ENCODE measurements at places on chromosomes 1 and 21.
A peak's percentile ranks its signal among the peaks of the same experiment; 100 is the strongest.

DNA sequence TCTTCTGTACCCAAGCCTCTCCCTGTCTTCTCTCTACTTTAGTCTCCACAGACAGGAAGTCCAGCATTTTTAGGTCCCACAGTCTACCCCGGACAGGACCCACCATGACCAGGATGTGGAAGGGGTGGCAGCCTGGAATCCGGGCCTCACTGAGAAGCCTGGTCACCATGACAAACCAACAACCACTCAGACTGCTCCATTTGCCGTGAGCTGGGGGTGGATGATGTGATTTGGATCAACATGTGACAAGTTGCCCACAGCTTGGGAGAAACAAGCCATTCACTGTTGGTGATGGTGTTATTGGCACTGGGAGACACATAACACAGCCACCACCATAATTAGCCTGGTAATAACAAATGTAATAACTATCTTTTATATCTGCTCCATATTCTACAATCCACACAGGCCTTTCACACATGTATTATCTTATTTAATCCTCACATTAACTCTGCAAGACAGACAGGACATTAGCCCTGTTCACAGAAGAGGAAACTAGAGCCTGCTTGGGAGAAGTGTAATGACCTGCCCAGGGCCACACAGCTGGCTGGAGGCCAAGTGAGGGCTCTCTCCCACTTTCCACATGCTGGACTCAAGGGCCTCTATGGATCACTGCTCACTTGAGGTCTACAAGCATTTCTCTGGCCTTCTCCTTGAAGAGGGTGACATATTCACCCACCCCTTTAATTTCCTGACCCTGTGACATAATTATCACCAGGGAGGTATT, 22.9 kb downstream of the MEF2D start:
- no peak for DNase-seq

DNA sequence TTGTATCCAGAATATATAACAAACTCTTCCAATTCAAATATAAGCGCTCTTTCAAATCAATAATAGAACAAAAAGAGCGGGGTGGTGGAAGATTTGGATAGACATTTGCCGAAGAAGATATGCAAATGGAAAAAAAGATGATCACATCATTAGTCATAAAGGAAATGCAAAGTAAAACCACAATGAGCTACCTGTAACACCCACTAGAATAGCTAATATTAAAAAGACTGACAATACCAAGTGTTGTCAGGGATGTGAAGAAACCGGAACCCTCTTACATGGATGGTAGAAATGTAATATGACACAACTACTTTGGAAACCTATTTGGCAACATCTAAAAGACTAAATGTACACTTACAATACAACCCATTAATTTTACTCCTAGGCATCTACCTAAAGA, 5.7 kb upstream of the TRAF5 start:
- DNase-seq = no peak

GRCh38 chr1:85936470-85936869, 220.1 kb downstream of the COL24A1 start:
- DNase-seq = no peak

- DNase-seq = no peak
Measured at GRCh38 chr1:119622311-119623192, 25.5 kb downstream of the ZNF697 start.

GRCh38 chr1:181430015-181430885, 53.1 kb upstream of the CACNA1E start:
- no peak for DNase-seq

DNA sequence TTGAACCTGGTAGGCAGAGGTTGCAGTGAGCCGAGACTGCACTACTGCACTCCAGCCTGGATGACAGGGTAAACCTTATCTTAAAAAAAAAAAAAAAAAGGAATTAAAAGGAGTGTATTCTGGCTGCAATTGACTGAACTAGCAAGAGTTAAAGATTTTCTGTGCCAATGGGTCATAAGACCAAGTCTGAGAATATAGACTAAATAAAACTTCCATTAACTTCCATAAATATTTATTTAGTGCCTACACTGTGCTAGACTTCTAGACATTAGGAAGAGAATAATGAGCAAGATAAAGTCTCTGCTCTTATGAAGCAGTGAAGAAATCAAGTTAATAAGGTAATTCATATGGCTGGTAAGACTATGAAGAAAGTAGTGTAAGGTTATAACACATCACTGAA, 27.2 kb downstream of the DPH5 start:
- no peak for DNase-seq

DNA sequence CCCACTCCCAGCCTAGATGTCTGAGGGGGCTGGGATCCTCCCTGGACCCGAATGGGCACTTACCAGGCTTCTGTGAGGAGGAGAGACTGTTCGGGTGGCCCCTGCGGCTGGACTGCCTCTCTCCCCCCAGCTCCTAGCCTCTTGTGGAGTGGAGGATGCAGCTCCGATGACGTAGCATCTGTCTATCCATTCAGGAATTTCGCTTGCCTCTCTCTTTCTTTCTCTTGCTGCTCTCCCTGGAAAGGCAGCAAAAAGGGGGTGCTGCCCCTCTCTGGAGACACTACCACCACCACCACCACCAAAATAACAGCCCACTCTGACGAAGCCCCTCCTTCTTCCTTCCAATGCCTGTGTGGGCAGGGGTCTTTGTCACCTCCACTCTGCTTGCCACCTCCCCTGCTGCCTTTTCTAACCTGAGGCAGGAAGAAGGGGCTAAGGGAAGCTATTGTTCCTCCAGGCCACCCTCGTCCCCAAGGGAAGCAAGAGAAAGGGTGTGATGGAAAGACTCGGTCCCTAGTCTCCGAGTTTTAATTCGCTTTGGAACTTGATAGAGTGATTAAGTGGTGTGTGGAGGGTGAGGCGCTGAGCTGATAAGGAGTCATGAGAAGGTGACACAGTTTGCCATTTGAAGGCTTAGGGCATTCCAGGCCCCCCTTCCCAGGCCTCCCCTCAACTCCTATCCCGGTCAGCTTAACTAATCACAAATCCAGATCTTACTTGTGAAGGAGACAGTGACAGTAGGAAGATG, 60.5 kb downstream of the RHBG start:
- DNase-seq = no peak

DNA sequence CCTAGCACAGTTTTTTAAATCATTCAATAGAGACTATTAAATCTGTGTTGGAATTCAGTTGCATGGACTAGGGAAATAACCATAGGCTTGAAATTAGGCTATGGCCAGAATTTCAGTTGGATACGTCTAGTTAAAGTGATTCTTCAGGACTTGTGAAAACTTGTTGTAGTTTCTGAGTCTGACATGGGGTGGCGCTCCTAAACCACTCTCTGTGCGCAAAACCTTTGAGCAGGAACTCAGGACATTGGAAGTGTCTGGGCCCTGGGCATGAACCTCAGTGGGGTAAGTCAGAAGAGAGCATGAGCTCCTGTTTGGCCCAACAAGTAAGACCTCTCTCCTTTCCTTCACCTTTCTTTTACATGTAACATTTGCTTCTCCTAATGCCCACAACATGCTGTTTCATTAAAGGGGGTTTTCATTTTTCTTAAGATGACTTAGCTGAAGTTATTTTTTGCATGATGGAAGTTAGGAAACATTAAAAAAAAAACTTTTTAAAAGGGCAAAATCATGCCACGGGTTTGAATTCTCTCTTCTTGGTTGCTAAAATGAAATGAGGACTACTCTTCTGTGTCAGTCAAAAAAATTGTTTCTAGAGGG, 17.1 kb upstream of the CCDC190 start:
- peak; percentile 0 for DNase-seq

- DNase-seq = no peak
Measured at GRCh38 chr1:235012436-235013210, 116.0 kb downstream of the TOMM20 start.

DNA sequence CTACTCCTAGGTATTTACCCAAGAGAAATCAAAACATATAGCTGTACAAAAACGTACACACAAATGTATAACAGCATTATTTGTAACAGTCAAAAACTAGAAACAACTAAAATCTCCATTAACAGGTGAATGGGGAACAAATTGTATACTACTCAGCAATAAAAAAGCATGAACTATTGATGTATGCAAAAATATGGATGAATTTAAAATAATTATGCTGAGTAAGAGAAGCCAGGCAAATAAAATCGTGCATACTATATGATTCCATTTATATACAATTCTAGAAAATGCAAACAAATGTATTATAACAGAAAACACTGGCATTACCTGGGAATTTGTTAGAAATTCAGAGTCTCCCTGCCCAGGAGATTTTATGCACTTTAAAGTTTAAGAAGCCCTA, 150.1 kb downstream of the GDAP2 start:
- DNase-seq = no peak

GRCh38 chr1:44634606-44635189, 39.6 kb downstream of the TMEM53 start:
- DNase-seq = no peak

- DNase-seq = no peak
Measured at GRCh38 chr1:72271555-72272085, 10.7 kb downstream of the NEGR1 start.

DNA sequence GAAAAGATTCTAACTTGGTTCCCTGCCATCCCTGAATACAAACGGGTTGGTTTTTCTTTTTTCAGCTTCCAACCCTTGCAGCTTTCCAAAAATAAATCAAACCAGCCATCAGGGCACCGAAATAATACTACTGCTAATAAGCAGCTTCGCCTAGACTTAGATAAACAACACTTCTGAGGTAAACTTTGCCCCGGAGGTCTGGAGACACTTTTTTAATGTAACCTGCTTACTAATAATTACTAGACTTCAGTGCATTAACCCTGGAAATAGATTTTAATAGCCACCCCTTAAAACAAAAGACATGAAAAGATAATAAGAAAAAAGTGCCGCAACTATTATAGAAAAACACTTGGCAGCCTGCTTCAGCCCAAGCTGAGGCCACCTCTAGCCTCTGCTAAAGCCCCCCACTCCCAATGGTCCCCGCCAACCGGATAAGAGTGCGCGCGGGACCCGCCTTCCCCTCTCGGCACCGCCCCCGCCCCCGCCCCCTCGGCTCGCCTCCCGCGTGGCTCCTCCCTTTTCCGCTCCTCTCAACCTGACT, 405 bp upstream of the GADD45A start:
- DNase-seq = no peak

GRCh38 chr1:152645146-152645545, 18.0 kb upstream of the LCE2D start:
- no peak for DNase-seq

DNA sequence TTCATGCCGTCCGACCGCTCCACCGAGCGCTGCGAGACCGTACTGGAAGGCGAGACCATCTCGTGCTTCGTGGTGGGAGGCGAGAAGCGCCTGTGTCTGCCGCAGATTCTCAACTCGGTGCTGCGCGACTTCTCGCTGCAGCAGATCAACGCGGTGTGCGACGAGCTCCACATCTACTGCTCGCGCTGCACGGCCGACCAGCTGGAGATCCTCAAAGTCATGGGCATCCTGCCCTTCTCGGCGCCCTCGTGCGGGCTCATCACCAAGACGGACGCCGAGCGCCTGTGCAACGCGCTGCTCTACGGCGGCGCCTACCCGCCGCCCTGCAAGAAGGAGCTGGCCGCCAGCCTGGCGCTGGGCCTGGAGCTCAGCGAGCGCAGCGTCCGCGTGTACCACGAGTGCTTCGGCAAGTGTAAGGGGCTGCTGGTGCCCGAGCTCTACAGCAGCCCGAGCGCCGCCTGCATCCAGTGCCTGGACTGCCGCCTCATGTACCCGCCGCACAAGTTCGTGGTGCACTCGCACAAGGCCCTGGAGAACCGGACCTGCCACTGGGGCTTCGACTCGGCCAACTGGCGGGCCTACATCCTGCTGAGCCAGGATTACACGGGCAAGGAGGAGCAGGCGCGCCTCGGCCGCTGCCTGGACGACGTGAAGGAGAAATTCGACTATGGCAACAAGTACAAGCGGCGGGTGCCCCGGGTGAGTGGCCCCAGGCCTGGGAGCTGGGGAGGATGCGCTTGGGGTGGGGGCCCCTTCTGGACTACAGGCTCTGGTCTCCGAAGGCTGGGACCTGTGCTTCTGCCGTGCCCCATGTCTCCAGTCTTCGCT, 1.1 kb downstream of the SKI start:
- DNase-seq = peak; percentile 51

DNA sequence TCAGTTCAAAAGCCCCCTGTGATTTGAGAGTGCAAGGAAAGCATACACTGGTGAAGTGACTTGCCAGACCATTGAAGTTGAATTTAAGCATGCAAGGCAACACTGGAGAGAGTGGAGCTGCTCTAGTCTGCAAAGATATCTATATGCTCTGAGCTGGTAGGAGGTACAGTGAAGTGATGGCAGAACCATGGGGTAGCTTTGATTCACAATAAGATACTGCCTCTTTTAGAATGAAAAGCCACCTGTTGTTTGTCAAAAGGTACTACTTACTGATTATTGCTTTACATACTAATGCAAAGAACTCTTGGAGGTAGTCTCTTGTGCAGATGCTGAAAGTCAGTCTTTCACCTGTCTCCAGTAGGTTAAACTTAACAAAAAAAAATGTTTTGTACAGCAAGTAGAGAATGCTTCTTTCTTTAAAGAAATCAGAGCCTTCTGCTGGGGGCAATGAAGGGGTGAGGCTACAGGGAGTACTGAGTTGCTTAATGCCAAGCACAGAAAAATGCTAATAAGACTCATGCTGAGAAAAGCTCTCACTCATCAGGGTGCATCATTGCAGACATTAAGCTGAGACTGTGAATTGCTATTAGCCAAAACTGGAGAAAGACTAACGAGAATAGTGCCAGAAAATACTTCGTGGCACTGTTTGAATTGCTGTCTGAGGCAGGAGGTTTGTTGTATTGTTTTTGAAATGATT, 1150.5 kb upstream of the TMPRSS15 start:
- DNase-seq = no peak

- no peak for DNase-seq
Measured at GRCh38 chr1:31228986-31229385, 10.7 kb downstream of the NKAIN1 start.

GRCh38 chr21:42495765-42496119, 282 bp downstream of the RSPH1 start:
- DNase-seq = no peak

- no peak for DNase-seq
Measured at GRCh38 chr1:243846761-243847160, 3.3 kb downstream of the AKT3 start.

DNA sequence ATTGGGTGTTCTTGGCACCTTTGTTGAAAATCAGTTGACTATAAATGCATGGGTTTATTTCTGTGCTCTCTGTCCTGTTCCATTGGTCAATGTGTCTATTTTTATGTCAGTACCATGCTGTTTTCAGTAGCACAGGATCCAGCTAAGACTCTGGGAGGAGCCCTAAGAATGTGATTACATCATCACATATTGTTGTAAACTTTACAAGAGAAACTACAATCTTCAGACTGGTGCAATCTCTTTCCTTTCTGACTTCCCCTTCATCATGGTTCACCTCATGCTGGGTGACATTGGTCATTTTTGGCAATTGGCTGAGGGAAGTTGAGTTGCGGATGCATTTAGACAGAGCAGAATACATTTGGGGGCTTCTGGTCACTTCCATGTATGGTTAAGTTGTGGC, 88.4 kb downstream of the C21orf91 start:
- no peak for DNase-seq

- no peak for DNase-seq
Measured at GRCh38 chr1:193102662-193103061, 2.6 kb downstream of the GLRX2 start.

GRCh38 chr1:29227511-29227910, 3.2 kb downstream of the MECR start:
- no peak for DNase-seq

- no peak for DNase-seq
Measured at GRCh38 chr1:167239257-167239656, 18.6 kb downstream of the POU2F1 start.
